Stimulated activated CD8-positive, alpha-beta memory T cell treated with anti-CD3 and anti-CD28 coated beads, Interleukin-2, amount 100 ng/mL, for 1 hour (primary cell): ENCODE measurements at places on chromosomes 2 and 18.

- DNase-seq: no peak
These were observed 48.9 kb upstream of the PXDN start for GRCh38 chr2:1793001-1793867.

- DNase-seq: no peak
These were observed 54.6 kb downstream of the ZFP36L2 start for GRCh38 chr2:43171789-43172188.

DNA sequence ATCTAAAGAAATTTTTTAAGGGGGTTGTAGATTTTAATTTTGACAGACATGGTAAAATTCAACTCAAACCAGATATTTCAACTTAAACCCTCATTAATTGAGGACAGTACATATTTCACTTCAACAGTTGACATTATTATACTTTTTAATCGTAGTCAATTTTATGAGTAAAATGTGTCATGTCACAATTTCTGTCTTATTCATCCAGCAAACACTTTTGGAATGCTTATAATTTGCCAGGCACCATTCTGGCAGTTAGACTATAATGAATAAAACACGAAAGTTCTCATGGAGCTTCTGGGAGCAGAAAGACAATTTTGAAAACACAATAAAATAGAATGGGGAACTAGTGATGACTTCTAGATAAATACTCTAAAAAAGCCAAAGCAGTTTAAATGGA lies 1094.8 kb downstream of the SUCLG1 start:
- no peak for DNase-seq

DNA sequence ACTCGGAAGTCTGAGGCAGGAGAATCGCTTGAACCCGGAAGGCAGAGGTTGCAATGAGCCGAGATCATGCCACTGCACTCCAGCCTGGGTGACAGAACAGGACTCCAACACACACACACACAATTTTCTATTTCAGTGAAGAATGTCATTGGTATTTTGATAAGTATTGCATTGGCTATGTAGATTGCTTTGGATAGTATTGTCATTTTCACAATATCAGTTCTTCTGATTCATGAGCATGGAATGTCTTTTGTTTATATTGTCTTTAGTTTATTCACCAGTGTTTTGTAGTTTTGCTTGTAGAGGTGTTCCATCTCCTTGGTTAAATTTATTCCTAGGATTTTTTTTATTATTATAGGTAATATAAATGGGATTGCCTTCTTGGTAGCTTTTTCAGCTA lies 693.4 kb upstream of the SYT4 start:
- no peak for DNase-seq

DNA sequence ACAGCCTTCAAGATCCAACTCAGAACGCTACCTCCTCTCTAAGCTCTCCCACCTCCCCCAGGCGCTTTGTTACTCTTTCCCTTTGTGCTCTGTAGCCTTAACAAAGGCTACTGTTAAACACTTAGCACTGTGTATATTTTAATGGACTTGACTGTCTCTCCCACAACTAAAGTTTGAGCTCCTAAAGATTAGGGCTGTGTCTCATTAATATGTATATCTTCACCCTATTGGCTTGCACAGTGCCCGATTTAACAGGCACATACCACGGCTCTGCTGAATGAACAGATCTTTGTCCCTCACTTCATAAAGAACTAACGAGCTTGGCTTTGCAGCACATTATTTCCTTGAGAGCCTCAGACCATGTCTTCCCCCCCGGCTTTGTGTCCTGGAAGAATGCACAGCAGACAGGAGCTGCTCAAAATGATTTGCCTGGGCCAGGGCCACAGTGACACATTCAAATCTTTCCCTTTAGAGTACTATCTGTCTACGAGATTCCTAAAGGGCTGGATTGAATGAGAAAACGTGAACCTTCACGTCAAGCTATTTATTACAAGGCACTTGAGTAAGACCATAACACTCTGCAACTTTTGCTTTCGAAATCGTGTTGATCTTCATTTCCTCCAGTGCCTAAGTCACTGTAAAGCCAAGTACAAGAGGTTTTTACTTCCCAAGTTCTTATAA lies 22.1 kb downstream of the ABHD3 start:
- no peak for DNase-seq

- no peak for DNase-seq
These were observed 2.2 kb upstream of the POLR2D start for GRCh38 chr2:127860130-127860529.

GRCh38 chr18:77207540-77207939 lies 42.1 kb upstream of the GALR1 start:
- peak; percentile 25 for DNase-seq

DNA sequence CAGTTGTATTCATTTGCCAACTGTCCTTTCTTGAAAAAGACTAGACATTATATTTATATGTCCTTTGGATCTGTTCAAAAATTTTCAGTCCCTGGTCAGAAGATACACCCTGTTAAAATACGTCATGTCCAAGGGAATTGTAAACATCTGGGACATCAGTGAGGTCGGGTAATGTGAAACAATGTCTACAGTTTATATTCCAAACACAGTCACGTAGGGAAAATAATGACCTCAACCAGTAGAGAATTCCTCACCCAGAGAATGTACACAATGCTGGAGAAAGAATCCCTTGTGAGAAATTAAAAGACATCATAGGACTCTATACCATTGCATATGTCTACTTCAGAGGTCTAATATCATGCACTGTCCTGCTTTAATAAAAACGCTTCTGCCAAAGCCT lies 888.0 kb upstream of the CHAC2 start:
- no peak for DNase-seq

DNA sequence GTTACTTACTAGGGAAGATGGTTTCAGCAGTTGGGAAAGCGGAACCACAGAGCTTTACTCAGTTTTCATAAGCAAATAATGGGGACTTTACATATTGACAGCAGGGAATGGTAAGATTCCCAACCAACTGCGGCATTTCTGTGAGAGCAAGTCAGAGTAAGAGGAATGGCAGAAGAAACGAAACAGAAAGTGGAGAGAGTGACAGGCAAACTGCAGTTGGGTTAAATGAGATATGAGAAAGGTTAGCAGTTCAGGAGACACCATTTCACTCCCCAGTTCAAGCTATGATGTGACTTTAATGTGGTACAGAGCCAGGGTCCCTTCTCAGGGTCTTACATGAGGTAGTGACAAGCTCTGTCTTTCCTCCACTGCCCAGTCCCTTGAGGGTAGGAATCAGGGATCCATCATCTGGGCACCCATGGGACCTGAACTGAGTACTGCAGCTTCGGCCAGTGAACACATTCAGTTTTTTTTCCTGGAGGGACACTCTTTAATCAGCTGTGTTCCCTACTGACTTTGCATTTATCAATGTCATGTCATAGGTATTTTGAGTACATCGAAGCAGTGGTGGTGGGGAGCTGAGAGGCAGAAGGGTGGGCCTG lies 33.0 kb upstream of the GREB1 start:
- DNase-seq: no peak

- DNase-seq: no peak
These were observed 638 bp upstream of the ADD2 start for GRCh38 chr2:70768590-70769085.

DNA sequence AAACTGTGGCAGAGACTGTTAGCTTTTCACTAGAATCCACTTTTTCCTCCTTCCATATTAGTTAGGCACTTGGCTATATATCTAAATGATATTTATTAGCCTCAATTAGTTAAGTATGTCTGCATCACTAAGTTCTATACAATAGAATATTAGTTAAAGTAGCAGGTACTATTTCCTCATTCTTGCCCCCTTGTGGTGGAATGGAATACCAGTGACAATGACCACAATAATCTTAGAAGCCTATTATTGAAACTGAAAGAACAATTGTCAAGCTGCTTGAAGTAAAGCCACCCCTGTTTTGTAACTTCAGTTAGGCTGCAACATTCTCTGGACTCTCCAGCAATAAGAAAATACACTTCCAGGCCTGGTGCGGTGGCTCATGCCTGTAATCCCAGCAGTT lies 476.3 kb upstream of the VWC2L start:
- no peak for DNase-seq

GRCh38 chr2:160351956-160352355 lies 141.7 kb downstream of the RBMS1 start:
- no peak for DNase-seq
